SK-N-SH treated with all-trans-retinoic acid at 6 μM for 48 hours (cell line): ENCODE measurements at places on chromosomes 1 and 21.

- ATAC-seq, result no peak
Observed at GRCh38 chr1:21652101-21652936, 16.8 kb downstream of the RAP1GAP start.

GRCh38 chr1:40781608-40781971 lies 2.0 kb upstream of the KCNQ4 start:
- no peak for ATAC-seq

DNA sequence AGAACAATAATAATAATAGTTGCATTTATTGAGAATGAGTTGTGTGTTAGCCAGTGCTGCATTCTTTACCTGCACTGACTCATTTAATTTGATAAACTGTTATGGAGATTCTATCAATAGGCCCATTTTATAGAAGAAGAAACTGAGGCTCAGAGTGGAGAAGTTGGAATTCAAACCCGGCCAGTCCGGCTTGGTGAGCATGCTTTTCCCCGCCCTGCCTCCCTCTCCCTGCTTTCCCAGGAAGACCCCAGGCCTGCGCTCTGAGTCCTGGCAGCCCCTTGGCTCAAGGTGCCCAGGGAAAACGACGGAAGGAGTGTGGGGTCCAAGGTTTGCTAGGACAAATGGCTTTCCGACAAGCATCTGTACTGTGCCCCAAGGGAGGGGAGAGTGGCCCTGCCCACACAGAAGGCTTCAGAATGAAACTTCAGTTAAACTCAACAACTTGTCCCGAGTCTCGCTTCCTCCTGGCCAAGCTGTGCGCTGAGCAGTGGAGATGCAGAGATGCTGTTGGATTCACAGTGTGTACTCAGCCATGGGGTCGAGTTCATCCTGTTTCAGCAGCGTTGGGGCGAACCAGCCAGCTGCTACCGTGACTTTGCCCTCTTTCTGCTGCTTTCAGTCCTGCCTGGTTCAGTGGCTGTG lies 23.3 kb upstream of the PADI6 start:
- ATAC-seq, result no peak

- peak; percentile 78 for ATAC-seq
Observed at GRCh38 chr21:45869121-45870007, 112.2 kb upstream of the COL6A1 start.

DNA sequence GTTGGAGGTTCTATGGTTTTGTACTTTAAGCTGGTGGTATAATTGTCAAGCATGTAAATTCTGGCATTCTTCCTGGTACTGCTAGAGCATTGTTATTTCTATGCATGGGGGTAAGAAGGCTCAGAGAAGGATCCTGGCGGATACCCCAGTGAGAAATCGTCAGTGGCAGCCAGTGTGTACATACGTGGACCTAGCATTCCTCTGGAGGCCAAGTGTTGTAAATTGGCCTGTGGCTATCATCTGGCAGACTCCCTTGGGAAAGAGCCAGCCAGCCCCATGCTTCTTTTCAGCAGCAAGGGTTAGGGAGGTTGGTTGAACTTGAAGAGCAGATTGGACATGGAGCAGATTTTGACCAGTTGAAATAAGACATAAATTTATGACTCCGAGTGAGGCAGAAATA lies 5.2 kb upstream of the AGO3 start:
- no peak for ATAC-seq

DNA sequence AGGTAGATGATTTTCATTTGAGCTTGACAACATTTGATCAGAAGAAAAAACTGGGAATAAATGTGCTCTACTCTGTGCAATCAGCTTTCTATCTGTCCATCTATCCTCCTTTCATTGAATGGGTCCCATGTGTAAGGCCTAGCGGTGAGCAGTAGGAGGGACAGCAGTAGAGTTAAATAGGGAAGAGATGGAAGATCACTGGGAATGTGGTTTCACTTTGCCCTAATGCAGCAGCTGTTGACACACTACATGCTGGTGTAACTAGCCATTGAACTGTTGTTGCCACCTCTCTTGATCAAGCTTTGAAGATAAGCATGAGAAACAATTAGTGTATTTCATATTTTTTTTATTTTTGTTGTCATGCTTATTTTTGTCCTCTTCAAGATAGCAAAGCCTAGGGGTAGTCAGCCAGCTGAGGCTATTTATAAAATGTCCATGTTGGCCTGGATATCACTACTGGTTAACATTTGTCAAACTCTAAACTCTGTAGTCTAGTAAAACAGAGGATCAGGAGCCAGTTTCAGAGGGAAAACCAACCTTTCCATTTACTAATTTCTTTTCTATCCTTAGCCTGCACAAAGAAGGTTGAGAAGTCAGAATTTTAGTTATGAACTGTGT lies 41.9 kb downstream of the CACNA1E start:
- no peak for ATAC-seq

- ATAC-seq, result no peak
Observed at GRCh38 chr1:31423418-31423947, 10.5 kb downstream of the SERINC2 start.

DNA sequence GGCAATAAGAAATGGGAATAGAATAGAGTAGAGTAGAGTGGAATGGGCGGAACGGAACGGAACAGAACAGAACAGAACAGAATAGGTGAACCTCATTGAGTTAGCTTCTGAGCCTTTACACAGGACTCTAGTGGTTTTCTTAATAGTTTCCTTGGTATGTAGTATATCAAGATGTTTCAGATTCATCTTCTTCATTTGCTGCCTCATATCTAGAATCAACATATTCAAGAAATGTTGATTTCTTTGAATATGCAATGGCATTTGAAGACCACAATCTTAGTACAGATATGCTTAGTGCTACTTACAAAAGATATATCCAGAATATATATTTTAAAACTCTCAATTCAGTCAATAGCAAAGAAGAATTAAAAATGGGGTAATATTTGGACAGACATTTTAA lies 133.8 kb downstream of the TSEN15 start:
- no peak for ATAC-seq

GRCh38 chr1:6172549-6172948 lies 7.6 kb downstream of the CHD5 start:
- ATAC-seq, result no peak

- ATAC-seq, result no peak
Observed at GRCh38 chr1:38834221-38834782, 25.3 kb downstream of the RRAGC start.

DNA sequence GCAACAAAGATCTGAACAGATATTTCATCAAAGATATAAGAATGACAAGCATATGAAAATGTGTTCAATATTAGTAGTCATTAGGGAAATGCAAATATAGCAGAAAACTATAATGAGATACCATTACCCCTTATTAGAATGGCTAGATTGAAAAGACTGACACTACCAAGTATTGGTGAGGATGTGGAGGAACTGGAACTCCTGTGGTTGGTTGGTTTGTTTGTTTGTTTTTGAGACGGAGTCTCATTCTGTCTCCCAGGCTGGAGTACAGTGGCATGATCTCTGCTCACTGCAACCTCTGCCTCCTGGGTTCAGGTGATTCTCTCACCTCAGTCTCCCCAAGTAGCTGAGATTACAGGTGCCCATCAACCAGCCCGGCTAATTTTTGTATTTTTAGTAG lies 18.9 kb upstream of the HMGN1 start:
- no peak for ATAC-seq

GRCh38 chr1:181127898-181128453 lies 39.5 kb downstream of the IER5 start:
- no peak for ATAC-seq

- ATAC-seq, result no peak
Observed at GRCh38 chr1:211007830-211008229, 126.1 kb downstream of the KCNH1 start.

- no peak for ATAC-seq
Observed at GRCh38 chr1:9380711-9381110, 88.0 kb downstream of the SPSB1 start.

DNA sequence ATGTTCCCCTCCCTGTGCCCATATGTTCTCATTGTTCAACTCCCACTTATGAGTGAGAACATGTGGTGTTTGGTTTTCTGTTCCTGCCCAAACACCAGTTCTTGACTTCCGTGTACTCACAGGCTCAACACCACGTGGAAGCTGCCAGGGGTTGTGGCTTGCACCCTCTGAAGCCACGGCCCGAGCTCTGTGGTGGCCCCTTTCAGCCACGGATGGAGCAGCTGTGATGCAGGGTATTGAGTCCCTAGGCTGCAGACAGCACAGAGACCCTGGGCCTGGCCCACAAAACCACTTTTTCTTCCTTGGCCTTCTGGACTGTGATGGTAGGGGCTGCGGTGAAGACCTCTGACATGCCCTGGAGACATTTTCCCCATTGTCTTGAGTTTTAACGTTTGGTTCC lies 111.6 kb downstream of the SYT14 start:
- no peak for ATAC-seq

DNA sequence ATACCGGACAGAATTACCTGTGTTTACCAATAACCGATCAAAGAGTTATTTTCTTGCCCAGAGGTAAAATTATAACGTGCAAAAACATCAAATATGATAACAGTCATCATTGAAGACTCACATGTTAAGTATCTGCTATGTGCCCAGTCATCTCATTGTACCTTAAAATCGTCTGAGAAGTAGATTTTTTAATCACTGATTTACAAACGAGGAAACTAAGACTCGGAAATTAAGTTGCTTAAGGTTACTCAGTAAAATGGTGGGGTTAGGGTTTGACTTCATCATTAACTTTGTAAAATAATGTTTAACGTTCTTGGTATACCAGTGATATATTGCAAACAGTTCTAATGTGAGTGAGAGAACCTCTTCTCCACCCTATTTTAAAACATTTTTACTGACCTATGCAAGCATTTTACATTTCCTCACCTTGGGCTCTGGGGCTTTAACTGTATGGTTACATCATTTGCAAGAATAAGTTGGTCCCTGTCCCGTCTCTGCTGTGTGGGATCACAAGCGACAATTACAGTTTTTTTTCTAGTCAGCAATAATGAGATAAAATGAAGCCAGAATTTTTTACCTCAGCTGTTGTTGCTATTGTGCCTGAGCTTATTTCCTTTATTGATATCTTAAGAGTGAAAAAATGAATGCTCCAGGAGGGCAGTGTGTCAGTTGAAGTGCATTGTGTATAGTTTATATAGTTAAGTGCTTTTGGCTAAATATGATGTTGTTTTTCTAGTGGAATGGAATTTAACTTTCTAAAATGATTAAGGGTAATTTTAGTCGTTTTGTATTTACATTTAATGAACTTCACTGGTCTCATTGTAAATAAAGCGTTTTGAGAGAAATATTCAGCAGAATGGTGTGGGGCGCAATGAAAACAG lies 2.7 kb downstream of the RPRD2 start:
- ATAC-seq, result no peak

DNA sequence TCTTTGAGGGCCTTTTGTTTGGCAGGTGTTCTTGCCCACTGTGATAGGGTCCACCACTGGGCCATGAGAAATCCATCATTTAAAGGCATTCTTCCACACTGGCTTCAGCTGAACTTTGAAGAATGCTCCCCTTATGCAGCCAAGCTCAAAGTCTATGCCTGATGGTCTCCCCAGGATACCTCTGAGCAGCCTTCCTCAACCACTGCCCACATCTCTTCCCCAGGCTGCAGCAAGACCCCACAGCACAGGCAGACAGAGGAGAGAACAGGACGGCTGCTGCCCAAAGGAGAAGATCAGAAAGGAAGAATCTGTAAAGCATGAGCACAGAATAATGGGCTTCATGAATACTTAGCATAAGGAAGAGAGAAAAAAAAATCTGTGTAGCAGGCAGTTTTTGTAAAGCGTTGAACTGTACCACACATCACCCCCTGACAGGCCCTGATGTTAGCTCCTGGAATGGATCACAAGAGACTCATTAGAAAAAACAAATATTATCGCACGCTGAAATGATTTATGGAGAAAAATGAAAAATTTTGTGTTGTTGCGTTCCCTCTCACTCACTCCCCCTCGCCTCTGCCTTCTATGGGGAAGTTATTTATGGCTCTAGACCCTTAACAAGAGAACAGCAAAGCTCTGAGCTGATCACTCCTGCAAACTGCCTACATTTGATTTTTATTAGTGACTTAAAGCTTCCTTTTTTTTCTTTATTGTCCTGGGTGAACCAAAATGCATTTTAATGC lies 134.1 kb downstream of the TMEM53 start:
- no peak for ATAC-seq

GRCh38 chr1:113137563-113137962 lies 64.6 kb downstream of the LRIG2 start:
- no peak for ATAC-seq

GRCh38 chr1:225962440-225962975 lies 21.5 kb upstream of the LEFTY2 start:
- peak; percentile 88 for ATAC-seq

GRCh38 chr1:115722221-115722620 lies 46.3 kb downstream of the CASQ2 start:
- ATAC-seq, result no peak

- ATAC-seq, result no peak
Observed at GRCh38 chr1:2193514-2194281, 874 bp downstream of the FAAP20 start.

DNA sequence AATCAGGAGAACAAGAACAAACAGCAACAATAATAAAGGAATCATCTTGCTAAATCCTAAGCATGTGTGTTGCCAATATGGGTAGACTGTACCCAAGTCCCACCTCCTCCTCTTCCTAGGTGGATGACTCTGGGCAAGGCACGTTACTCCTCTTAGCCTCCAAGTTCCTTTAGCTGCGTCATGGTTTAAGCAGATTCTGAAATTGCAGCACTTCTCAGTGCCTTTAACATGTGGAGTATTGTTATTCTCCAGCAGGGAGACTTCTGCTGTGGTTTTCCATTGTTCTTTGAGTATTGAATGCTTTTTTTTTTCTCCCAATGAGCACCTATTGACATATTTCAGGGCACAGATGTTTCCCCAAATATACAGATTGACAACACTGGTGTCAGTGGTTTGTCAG lies 15.5 kb downstream of the ARHGEF10L start:
- ATAC-seq, result no peak

DNA sequence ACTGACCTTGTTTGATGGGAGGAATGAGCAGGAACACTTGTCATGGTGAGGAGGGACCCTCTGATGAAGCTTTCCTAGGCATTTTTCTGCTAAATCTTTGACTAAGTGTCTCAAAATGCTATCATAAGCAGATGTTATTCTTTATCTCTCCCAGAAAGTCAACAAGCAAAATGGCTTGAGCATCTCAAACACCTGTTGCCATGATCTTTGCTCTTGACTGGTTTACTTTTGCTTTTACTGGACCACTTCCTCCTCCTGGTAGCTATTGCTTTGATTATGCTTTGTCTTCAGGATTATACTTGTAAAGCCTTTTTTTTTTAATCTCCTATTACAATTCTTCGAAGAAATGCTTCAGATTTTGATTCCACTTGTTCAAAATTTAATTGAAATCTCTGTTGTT lies 157.4 kb downstream of the GPR52 start:
- ATAC-seq, result no peak

DNA sequence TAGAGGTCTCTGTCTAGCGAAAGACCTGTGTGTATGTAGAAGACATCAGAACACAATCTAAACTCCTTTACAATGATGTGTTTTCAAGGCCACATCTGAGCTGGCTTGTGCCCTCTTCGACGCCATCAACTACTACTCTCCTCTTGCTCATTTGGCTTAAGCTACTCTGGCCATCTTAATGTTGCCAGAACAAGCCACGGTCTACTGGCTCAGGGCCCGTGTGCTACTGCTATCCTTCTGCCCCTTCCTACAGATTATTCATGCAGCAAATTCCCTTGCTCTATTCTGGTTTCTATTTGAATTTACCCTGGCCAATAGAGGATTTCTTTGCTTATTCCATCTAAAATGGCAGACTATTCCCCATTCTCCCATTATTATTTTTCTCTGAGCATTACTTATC lies 121.7 kb downstream of the ZZZ3 start:
- no peak for ATAC-seq

- ATAC-seq, result no peak
Observed at GRCh38 chr1:152252157-152252556, 28.2 kb upstream of the HRNR start.
